Coronary artery (tissue), 2 donors: ENCODE measurements at places on chromosomes 11 and 22.

- no peak for DNase-seq
Observed at GRCh38 chr22:34111210-34111824, 191.0 kb upstream of the LARGE1 start.

DNA sequence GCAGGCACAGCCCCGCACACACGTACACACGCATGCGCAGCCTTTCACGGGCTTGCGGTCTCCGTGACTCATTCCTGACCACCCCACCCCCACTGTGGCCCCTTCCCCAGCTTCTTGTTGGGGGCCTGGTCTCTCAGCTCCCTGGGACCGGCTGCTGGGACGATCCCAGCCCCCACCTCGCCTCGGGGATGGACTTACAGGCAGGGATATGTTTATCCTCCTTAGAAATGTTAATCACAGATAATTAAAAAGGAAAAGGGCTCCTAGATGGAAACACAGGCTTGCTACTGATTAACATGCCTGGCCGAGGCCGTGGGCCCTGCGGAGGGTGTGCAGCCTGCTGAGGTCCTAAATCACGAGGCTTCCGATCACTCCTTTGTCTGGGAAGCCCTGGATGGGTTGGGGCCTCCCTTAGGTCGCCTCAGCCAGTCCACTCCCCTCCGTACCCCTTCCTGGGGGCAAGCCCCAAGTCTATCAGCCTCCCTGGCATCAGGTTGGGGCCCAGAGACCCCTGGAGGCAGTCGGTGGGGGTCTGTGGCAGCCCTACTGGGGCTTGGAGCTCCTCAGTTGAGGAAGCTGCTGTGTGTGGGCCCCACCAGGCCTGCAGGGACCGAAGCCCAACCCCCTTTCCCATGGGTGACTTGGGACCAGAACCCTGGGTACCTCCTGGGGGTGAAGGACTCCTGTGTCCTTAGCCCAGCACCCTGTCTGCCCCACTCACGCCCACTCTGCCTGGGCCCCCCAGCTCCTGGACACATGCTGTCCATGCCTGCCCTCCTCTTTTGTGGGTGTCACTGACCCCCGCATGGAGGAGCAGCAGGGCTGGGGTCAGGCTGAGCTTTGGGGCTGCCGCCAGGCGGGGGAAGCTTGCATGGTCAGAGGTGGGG lies 20.6 kb downstream of the TSPAN4 start:
- DNase-seq: no peak

- no peak for DNase-seq
Observed at GRCh38 chr22:44191036-44191454, 10.3 kb downstream of the PARVG start.

GRCh38 chr11:85815186-85815931 lies 4.4 kb upstream of the SYTL2 start:
- no peak for DNase-seq
